ENCODE measurements at places on chromosomes 12 and 14.

DNA sequence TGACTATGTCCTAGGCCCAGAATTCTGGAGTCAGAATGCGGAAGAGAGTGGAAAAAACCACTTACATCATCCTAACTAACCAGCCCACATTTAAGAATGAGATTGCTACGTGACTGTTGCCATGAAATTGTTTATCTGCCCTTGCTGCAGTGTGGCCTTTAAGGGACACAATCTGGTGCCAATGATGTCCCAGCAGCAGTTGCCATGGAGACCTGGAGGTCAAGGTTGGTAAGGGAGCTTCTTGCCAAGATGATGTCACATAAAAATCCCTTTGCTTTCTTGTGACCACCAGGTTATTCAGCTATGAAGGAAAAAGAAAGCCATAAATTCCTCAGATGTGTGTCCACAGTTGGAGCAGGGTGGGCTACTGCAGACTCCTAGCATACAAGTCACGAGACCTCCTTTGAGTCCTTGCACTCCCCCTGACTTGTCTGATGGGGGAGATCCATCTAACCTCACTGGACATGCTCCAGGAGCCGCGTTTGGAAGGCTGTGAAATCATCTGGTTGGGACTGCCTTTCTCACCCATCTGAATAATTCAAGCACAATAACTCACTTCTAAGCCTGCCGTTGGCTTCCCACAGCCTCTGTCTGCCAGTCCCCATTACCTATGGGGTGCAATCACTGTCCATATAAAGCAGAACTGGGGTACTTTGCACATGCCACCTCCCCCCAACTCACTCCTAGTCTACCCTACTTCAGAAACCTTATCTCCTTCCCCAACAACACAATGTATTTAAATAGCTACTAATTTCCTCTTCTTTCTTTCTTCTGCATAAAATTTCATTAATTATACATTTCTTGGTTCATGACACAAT lies 165.6 kb downstream of the ZFP36L1 start:
- DNase-seq: no peak

GRCh38 chr12:57165741-57166140 lies 18.3 kb upstream of the LRP1-AS start:
- DNase-seq: no peak

GRCh38 chr12:48157889-48158370 lies 615 bp upstream of the ASB8 start:
- DNase-seq: no peak

GRCh38 chr14:60495946-60496345 lies 10.1 kb upstream of the C14orf39 start:
- no peak for DNase-seq

GRCh38 chr12:94012590-94012989 lies 135.8 kb upstream of the PLXNC1 start:
- DNase-seq: no peak

- DNase-seq: no peak
These were observed 56.9 kb downstream of the GPR137C start for GRCh38 chr14:52609445-52610044.

DNA sequence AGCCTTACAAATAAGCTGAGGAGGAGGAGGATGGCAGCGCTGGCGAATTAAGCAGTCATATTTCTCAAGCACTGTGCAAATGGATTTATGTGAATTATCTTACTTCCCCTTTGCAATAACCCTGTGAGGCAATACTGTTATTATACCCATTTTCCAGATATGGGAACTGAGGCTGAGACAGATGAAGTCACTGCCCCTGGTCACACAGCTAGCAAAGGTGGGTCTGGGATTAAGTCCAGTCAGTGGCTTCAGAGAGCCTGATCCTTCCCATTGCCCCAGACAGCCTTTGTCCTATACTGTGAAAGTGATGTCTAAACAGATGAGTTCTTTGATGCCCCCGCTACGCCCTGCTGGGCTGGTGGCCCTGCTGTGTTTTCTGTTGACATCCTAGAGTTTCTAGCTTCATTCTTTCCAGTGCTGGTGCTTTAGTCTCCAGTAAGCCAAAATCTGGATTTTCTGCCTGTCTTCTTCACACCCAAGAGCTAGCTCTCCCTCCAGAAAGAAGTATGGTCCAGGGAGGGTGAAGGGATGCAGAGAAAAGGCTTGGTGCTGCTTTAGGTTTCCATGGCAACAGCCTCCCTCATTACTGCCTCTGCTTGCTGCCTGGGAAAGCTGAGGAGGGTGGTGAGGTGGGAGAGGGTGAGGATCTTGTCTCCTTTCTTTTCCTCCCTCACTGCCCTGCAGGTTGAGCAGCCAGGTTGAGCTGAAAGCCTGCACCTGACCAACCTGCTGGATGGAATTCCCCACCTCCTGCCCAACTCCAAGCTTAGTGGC lies 30.7 kb downstream of the TMEM63C start:
- DNase-seq: no peak

DNA sequence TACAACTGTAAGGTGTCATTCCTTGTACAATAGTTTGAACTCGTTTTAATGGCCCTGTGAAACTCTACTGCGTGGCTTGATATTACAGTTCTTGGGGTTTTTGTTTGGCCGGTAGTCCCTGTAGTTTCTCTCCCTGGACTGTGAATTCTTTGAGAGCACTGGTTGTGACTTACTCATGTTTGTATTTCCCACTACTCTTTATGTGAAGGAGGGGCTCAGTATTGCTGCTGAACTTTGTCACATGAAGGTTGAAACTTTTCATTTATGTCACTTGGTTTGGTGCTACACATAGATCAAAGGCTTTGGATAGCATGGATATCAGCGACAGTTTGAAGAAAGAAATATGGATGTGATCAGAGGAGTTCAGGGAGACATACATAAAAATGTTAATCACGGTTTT lies 1.5 kb upstream of the POU6F1 start:
- no peak for DNase-seq

- DNase-seq: no peak
These were observed 985.7 kb upstream of the FBXO33 start for GRCh38 chr14:40417777-40418401.

DNA sequence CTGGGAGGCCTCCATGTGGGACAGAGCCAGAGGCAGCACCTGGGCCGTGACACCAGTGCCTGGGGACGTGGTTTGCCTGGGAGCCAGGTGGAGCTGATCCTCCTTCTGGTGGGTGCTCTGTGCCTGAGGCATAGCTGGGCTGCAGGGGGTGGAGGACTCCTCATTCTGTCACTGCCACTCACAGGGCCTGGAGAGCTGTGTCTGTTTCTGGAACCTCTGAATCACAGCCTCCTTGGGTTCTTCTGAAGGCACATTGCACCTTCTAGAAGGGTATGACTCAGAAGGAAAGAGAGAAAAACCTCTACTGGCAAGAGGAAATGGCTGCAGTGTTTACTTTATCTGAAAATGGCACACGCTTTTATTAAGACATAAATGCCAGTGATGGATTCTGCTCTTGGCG lies 659.8 kb downstream of the VRK1 start:
- DNase-seq: no peak
